IPS DF 19.7 (cell line): ENCODE measurements at places on chromosomes 1 and 21.

DNA sequence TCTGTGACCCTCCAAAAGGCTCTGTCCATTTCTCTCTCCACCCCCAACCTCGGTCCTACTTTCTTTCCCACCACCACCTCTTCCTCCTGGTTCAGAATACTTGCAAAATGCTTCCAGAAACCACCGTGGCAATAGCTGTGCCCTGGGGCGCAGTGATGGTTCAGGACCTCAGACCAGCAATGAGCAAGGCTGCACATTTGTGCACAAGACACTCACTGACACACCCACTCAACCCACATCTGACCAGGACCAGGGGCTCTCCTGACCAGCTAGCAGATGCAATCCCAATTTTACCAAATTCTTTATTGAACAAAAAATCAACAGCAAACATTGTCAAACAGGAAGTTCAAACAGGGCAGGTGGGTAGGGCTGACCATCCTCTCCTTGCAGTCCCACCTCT, 25.7 kb downstream of the SPOCD1 start:
- DNase-seq: no peak

GRCh38 chr1:234875328-234875952, 253.2 kb downstream of the TOMM20 start:
- no peak for DNase-seq

DNA sequence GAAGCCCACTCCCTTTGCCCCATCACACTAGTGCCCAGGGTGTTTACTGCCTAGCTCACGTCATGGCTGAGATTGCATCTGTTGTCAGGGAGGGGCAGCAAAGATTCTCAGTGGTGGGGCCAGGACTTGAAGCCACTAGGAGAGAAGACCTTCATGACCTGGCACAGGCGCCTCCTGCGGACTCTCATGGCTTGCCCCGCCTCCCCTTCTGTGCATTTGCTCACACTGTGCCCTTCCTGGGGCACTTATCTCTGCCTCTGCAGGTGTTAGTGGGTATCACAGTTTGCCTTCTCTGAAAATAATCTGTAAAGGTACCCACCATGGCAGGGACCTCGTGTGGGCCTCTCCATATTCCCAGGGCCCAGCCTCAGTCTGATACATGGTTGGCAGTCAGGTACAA, 20.1 kb downstream of the PTPRU start:
- no peak for DNase-seq

GRCh38 chr1:222021129-222021528, 279.2 kb upstream of the DUSP10 start:
- DNase-seq: no peak

DNA sequence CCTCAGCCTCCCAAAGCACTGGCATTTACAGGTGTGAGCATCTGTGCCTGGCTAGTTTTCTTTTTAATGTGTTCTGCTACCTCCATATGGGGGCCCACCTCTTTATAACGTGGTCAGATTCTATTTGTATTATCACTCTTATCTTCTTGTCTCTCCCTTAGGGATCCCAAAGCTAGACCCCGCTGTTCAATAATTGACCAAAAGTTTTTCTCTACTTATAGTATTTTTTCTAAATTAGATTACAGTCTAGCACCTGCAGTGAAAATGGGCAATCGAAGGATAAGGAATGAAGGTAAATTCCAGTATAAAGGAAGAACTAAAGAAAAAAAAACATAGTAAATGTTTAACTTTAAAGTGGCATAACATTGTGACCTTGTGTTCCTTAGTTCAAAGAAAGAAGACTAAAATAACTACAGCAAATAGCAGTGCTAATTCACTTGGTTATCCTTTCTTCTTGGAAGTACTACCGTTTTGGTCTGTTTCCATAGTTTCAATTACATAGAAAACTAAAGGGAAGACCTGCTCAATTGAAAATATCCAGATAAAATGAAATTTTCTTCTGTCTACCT, 24.1 kb downstream of the NFYC start:
- no peak for DNase-seq

DNA sequence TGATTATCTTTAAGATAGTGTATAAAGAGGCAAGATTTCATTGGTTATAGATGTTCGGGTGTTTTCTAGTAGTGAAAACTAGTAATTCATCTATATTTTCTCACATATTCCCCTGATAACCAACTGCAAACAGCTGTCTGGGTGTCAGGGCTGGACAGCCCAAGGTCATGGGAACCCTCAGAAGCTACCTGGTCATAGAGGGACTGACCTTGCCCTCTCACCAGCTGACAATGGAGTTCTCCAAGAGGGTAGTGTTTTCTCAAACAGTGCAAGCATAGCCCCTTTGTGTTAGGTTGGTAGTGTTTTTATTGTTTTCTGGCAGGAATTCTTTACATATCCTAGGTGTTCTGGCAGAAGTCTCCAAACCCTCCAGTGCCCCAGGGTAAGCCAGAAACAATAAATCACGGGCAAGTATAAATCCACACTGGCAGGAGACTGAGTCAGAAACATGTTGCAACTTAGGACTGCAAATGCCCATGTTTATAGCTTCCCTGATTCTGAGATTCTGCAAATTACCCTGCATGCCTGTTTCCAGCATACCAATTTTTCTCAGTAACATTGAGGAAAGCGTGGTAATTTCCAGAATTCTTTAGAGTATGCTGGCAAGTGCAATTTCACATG, 82.8 kb upstream of the ATP1A1 start:
- no peak for DNase-seq

- DNase-seq: no peak
Measured at GRCh38 chr21:21230672-21231071, 232.5 kb downstream of the NCAM2 start.

GRCh38 chr1:165069829-165070228, 286.7 kb downstream of the LMX1A start:
- no peak for DNase-seq

DNA sequence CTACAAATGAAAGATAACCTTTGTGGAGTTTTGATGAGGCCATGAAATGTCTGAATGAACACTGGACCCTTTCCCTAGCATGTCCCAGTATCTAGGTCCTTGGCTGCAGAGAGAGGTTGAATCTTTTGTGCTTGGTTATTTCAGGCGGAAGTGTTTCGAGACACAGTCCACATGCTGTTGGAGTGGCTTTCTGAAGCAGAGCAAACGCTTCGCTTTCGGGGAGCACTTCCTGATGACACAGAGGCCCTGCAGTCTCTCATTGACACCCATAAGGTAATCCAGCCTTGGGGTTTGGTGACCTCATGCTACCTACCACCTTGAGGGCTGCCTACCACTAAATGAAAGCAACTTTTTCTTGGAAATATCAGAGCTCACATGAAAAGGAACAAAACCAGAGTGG, 38.9 kb upstream of the BMP8A start:
- no peak for DNase-seq

DNA sequence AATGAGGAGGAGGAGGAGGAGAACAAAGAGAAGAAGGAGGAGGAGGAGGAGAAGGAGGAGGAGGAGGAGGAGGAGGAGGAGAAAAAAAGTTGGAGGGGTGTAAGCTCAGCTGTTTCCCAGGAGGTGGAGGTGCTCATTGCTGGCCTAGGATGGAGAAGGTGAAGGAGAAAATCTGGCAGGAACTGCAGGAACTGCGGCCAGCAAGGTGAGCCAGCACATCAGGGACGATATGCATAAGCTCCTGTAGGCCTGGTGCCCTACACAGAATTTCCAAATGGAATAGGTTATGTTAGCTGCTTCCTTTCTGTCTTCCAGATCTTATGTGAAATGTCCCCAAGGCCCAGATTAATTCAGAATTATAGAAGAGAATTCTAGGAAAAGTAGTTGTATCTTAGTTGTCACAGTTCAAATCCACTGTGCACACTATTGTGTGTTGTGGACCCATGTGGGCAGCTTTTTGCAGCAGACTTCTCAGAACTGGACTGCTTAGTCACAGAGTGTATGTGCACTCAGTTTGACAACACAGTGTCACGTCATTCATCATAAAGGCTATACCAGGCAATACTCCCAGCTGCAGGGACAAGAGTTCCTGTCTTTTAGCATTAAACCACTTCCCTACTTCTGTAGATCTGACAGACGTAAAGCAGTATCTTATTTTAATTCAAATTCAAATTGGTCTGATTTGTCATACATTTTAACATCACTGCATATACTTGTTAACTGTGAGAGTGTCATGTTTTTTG, 303.7 kb downstream of the HLX start:
- no peak for DNase-seq

DNA sequence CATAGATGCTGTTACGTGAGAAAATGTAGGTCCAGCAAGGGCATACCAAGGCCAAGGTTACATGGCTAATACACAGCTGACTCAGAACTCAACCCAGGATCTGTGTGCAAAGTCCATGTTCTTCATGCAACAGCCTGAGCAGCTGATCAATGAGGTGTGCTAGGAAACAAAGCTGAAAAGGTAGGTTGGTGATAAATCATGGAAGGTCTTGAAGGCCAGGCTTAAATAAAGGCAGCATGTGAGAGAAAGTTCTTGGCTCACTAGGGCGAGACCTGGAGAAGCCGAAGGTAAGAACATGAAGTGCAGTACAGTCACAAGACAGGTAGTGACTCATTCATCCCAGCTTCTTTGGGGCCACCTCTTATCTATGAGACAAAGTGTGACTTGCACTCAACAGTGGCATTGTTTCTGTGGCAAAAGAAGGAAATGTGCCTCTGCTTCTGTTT, 33.4 kb downstream of the TLR5 start:
- no peak for DNase-seq

GRCh38 chr21:37909936-37910335, 6.3 kb downstream of the KCNJ6 start:
- no peak for DNase-seq

DNA sequence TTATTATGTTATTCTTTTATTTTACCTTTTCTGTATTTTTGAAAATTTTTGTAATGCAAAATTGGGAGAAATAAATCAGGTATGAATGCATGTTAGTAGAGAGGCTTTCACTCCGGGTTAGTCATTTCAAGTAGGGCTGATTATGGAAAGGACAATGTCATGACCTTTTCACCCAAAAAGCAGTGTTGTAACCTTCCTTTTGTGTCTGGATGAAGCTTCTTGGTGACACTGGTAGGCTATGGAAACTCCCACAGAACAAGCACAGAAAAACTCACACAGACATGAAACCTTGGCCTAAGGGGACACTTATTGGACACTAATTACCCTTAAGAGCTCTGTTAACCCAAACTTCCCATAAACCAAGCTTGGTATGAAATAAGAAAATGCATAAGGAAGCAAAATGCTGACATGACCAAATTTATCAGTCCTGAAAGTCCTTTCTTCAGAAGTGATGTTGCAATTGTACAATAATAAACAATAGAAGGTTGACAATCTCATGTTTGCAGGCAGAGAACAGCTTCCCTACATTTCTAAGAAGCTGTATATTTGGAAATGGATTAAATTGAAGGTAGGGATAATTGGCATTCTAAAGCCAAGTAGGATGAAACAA, 70.0 kb upstream of the KCNJ15 start:
- no peak for DNase-seq

GRCh38 chr21:31629972-31630711, 29.4 kb upstream of the SOD1 start:
- no peak for DNase-seq

GRCh38 chr1:19613171-19613703, 30.9 kb upstream of the NBL1 start:
- DNase-seq: no peak

GRCh38 chr1:218447010-218447689, 102.0 kb downstream of the TGFB2 start:
- no peak for DNase-seq

- DNase-seq: no peak
Measured at GRCh38 chr21:31489726-31490125, 145.7 kb upstream of the TIAM1 start.
